CD8-positive, alpha-beta memory T cell (primary cell): ENCODE measurements at places on chromosomes 5 and 9.

DNA sequence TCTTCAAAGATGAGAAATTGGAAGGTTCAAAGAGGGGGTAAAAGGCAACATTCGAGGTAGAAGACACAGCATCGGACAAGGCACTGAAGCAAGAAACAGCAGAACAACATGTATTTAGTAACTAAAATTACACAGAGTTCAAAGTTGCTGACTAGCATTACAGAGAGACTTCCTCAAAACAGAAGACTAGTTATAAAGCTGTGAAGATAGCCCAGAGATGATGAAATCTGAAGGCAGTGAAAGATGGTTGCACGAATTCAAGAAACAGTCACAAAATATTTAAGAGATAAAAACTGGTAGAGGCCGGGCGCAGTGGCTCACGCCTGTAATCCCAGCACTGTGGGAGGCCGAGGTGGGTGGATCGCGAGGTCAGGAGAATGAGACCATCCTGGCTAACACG, 16.3 kb downstream of the MAPKAP1 start:
- no peak for DNase-seq

GRCh38 chr9:79334001-79334400, 237.8 kb upstream of the TLE4 start:
- no peak for DNase-seq

DNA sequence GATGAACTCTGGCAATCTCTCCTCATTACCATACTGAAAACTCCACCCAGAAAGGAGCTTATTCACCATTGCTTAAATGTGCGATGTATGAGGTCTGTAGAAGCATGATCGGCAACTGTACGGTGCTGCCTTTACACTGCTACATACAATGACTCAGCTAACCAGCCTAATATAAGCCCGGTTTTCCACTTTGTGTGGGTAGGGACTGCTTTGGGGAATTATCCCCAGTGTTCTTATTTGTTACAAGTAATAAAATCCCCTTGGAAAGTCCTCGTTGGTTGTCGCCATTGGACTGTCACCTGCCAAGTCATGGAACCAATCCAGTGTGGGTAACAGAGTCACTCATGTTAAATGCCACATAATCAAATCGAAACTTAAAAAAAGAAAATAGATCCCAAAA, 23.5 kb upstream of the TENT2 start:
- DNase-seq: no peak

GRCh38 chr9:91144769-91145168, 216.9 kb downstream of the AUH start:
- no peak for DNase-seq

DNA sequence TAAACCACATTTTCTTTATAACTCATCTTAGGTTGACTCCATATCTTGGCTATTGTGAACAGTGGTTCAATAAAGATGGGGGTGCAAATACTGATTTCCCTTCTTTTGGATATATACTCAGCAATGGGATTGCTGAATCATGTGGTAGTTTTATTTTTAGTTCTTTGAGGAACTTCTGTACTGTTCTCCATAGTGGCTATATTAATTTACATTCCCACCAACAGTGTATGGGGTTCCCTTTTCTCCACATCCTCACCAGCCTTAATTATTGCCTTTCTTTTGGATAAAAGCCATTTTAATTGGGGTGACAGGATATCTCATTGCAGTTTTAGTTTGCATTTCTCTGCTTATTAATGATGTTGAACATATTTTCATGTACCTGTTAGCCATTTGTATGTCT, 107.7 kb upstream of the EQTN start:
- DNase-seq: no peak
